ENCODE measurements at places on chromosomes 16 and 17.
A peak's percentile ranks its signal among the peaks of the same experiment; 100 is the strongest.

- no peak for DNase-seq
These were observed 181.9 kb downstream of the MSI2 start for GRCh38 chr17:57438066-57438731.

DNA sequence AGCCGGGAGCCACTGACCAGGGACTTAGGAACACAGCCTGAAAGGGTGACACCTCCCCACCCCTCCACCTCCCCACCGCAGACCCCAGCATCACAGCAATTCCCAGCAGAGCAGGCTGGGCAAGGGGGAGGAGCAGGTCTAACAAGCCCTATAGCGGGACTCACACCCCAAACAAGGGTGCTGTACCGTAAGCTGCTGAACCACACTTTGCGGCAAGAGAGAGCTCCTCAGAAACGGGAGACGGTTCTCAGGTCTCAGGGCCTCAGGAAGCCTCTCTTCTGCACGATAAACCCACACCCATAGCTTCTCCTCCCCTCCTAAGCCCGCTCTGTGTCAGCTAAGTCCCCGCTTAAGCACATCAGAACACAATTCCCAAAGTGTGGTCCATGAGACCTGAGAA is 11.7 kb upstream of the COTL1 start:
- no peak for DNase-seq

DNA sequence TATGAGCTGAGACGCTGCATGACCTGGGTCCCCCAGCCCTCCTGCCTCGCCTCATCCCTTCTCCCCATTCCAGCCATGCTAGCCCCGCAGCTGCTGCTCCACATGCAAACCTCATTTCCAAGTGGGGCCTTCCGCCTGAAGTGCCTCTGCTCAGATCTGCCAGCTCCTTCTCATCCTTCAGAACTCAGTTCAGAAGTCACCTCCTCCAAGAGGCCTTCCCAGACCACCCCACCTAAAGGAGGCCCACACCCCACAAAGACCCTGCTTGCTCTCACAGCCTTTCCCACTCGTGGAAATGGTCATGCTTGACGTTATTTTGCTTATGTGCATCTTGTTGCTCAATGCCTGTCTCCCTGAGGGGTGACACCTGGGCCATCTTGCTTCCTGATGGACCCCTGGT is 58.7 kb downstream of the RMI2 start:
- no peak for DNase-seq

- no peak for DNase-seq
These were observed 119.2 kb downstream of the RPTOR start for GRCh38 chr17:80663781-80664206.

- DNase-seq: no peak
These were observed 35.6 kb downstream of the NLRC3 start for GRCh38 chr16:3541527-3542155.

DNA sequence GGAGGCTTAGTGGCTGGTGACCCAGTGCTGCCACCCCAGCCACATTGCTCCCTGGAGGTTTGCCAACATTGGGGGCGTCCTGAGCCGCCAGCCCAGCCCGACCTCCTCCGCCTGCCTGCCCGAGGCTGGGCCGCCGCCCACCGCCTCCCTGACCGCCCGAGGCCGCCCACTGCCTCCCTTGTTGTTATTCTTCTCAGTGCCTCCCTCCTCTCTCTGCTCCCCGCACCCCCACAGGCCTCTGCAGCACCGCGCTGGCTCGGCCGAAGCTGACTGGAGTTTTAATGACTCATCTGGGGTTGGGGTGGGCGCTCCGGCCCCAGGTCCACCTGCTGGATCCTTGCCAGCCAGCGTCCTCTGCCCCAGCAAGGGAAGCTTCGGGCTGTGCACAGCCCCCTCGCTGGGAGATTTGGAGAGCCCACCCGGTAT is 102.5 kb downstream of the RBFOX3 start:
- DNase-seq: no peak

DNA sequence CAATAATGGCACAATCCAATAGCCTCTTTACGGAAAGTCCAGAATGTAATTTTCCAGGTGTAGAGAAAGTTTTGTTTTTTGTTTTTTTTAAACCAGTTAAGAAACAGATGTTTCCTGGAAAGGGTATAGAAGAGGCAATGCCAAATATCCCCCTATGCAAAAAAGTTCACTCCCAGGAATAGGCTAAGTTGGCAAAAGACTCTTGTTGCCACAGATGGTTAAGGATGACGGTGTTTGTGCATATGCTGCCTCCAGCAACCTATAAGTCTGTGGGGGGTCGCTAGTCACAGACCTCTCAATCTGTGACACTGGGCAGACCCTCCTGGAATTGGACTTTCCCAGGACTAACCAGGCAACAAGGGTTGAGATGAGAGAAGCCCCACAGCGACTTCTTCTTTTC is 20.9 kb upstream of the HP start:
- no peak for DNase-seq

DNA sequence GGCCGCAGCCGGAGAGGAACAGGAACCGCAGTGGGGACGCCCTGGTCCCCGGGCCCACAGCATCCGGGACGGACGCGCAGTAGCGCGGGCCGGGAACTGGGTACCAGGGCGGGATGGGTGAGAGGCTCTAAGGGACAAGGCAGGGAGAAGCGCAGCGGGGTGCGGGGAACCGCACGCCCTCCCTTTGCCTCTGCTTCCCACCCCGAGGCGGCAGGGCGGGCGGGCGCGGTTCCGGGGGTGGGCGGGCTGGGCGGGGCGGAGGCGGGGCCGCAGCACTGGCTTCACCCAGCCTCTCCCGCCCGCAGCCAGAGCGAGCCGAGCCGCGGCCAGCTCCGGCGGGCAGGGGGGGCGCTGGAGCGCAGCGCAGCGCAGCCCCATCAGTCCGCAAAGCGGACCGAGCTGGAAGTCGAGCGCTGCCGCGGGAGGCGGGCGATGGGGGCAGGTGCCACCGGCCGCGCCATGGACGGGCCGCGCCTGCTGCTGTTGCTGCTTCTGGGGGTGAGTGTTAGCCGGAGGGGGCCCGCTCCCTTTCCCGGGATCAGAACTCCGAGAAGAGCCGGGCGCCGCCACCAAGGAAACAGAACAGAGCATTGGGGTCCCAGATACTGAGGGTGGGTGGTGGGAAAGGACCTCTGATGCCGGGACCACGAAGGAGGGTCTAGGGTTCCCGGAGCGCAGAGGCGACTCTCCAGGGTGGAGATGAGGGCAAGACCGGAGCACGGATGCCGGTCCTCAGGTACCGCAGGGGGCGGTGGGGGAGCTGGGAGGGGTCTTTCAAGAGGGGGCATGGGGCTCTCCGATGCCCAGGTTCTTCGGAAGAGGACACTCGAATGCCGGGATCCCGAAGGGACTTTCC is at the start of gene NGFR:
Gene NGFR (plus strand): TSS at position 308 of the 856 bp plus-strand sequence. CDS start 125 bp downstream, at position 433.
- DNase-seq: peak; percentile 31

GRCh38 chr17:28916302-28916934 is 13.5 kb upstream of the DHRS13 start:
- DNase-seq: peak; percentile 24

- DNase-seq: no peak
These were observed 17.7 kb downstream of the HID1 start for GRCh38 chr17:74954665-74955421.

DNA sequence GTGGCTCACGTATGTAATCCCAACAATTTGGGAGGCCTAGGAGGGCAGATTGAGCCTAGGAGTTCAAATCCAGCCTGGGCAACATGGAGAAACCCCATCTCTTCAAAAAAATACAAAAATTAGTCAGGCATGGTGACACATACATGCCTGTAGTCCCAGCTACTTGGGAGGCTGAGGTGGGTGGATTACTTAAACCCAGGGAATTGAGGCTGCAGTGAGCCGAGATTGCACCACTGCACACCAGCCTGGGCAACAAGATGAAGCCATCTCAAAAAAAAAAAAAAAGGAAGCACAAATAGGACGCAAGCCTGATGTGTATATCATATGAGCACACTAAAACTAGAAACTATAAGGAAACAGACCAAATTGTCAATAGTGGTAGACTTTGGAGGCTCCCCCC is 17.1 kb upstream of the FLCN start:
- no peak for DNase-seq

DNA sequence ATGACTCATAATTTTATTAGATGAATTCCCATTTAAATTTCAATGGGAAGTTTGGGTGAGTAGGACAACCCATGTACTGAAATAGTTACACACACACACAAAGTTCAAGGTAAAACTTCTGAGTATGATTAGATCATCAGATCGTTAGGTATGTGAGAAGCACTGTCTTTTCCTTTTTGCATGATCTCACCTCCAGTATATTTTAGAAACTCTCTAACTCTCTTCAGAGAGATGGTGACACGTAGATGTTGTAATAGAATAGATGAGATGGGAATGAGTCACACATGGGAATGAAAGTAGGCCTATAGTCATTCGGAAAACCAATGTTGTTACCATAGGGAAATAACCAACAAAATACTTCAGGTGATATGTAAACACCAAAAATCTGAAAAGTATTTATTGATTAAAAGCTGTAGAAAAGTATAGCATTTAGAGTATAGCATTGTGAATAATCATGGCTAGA is 22.2 kb downstream of the KRT23 start:
- no peak for DNase-seq

GRCh38 chr17:7064261-7064660 is 15.8 kb downstream of the CLEC10A start:
- DNase-seq: no peak

DNA sequence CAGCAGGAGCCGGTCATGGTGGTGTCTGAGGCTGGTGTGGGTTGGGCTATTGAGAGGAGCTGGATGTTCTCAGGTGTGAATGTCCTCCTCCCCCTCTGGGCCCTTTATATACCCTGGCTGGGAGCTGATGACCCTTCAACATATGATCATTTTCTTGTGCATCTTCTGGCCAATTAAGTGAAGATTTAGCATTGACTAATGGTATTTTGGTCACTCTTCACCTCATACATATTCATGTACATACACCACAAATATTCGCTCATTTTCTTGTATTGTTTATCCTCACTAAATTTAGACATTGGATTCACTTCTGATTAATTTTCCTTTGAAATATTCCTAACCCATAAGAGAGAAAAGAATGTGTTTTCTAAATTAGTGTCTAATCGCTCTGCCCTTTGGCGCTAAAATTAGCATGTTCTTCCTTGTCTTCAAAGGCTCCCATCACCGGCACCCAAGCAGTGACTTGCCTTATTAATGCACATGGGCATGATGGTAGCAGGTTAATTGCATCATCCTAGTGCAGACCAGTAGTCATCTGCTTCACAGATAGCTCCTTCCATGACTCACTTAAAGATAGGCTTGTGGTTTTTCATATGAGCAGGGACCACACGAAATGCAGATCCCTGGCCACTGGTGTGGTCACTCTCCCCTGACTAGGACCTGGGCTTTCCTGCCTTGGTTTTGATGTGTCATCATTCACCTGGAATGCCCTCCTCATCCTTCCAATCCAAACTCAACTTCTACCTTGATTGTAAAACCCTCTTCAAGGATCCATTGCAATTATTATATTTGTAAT is at the start of gene KRTAP2-4:
Gene KRTAP2-4 (minus strand): TSS at position 51 of the 796 bp plus-strand sequence. CDS start 34 bp downstream, at position 17.
- no peak for DNase-seq

DNA sequence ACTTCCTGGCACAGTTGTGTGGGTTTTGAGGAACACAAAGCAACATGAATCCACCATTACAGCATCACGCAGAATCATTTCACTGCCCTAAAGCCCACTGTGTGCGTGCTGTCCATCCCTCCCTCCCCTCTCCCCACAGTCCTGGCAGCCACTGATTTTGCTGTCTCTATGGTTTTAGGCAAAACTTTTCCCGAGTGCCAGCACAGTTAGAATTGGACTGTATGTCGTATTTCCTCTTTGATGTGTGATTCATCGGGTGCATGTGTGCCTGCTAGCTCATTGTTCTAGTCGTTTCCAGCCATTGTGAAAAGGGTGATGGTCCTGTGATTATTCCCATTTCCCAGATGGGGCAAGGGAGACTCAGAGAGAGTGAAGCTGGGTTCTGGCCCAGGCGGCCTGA is 12.7 kb downstream of the KLHL36 start:
- DNase-seq: no peak

DNA sequence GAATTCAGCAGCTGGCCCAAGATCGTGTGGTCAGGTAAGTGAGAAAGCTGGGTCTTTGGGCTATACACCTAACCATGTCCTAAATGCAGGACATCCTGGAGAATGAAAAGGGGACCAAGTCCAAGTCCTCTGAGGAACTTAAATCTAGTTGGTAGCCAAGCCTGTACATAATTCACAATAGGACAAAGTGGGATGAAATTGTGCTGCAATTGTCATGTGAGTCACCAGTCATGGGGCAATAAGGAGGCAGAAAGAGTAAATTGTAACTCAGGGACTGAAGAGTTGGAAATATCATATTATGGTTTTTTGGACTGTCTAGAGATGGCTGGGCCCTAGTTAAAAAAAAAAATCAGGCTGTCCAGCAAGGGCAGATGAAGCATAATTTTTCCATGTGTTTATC is 202.6 kb downstream of the CYLD start:
- DNase-seq: no peak

DNA sequence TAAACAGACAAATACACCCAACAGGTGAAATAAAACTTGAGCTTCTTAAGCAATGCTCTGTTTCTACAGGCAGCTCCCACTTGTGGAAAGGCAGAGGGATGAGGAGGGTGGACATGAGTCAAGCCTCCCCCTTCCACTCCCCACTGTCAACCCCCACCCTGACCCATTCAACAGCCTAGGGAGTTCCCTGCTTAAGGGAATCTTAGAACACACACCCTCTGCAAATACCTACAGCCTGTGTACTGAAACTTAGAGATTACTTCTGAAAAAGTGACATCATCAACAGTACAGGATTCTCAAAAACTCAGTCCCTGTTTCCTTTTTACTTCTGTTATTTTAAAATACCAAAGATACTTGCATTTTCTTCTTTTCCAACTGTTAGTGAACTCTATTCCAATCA is 345.4 kb downstream of the SOX9 start:
- no peak for DNase-seq

DNA sequence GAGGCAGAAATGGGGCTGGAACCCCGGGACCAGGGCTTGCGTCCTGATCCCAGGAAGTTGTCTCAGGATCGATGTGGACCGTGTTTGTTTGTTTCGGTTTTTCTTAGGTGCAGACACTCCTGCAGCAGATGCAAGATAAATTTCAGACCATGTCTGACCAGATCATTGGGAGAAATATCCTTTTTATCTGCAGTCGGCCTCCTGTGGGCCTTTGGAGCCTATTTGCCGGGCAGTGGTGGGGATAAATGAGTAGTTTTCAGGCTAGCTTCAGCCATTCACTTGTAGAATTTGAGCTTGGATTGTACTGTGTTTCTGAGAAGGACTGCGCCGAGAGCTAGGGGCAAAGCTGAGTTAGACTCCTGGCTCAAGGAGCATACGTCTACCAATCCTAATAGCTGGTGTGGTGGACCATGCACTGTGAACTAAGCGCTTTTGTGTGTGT is 816 bp downstream of the HSBP1 start:
- no peak for DNase-seq

GRCh38 chr17:7888184-7888920 is at the start of gene CHD3:
Gene CHD3 (plus strand): TSS chr17:7888789. CDS start chr17:7889001, 212 bp downstream.
- DNase-seq: peak; percentile 16

DNA sequence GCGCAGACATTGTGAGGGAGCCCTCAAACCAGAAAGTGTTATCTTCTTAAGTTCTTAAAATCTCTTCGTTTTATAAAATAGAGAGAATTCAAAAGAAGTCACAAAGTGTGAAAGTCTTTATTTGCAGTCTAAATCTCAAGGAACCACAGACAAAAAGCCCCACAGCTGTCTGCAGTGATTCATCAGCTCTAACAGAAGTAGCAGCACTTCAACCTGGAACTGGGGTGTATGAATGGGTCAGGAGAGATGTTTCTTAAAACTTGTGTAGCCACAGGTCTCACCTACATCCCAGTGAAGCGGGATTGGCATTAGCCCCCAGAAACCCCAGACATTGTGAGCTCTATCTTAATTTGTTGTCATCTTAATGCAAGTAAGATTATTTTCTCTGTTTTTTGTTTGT is 61.1 kb downstream of the CDYL2 start:
- DNase-seq: no peak

GRCh38 chr17:27478901-27479538 is 22.8 kb downstream of the KSR1 start:
- no peak for DNase-seq

- DNase-seq: no peak
These were observed 55.4 kb upstream of the ACSF3 start for GRCh38 chr16:89038221-89038721.

All from effector CD4-positive, alpha-beta T cell (primary cell).